ENCODE measurements at places on chromosomes 11 and 22.

DNA sequence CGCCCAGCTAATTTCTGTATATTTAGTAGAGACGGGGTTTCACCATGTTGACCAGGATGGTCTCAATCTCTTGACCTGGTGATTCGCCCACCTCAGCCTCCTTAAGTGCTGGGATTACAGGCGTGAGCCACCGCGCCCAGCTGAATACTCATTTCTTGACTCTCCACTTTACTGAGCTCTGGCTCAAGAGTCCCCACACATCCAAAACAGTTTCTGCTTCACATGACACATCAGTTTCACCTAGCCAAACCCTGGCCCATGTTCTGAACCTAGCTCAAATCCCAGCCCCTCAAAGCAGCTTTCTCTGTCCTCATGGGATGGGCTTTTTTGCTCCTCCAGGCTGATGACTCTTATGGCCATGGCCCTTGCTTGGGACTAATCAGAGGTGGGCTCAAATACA lies 9.8 kb downstream of the HYOU1 start:
- DNase-seq, result no peak

DNA sequence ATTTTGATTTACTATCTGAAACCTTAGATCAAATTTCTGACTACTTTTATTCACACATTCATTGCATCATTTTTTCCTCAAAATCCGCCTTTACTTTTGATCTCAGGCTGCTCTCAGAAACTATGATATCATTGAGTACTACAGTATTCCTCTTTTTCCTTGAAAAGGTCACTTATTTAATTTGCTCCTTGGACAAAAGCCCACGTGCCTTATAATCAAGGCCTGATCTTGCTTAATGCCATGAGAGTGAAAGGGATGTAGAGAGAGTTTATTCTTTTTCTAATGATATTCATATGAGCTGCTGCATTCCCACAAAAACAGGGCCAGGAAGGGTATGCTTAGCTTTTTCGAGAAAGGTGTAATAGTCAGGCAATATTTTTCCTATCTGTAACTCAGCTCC lies 327.0 kb downstream of the ETS1 start:
- no peak for DNase-seq

DNA sequence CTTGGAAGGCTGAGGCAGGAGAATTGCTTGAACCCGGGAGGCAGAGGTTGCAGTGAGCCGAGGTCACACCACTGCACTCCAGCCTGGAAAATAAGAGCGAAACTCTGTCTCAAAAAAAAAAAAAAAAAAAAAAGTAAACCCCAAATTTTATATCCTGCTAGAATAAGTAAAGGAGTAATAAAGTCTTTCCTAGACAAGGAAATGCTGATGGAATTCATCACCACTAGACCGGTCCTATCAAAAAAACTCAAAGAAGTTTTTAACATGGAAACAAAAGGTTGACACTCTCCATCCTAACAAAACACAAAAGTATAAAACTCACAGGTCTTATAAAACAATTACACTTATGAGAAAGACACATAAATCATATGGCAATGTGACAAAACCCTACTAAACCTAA lies 213.9 kb downstream of the SBF2 start:
- DNase-seq, result no peak

- DNase-seq, result no peak
These were observed at the start of gene BSX for GRCh38 chr11:122981388-122982264. BSX (minus strand) TSS chr11:122981834; CDS start chr11:122981671, 163 bp downstream.

Data from tibial nerve (tissue), 4 donors.